ENCODE measurements at places on chromosomes 7 and 10.

DNA sequence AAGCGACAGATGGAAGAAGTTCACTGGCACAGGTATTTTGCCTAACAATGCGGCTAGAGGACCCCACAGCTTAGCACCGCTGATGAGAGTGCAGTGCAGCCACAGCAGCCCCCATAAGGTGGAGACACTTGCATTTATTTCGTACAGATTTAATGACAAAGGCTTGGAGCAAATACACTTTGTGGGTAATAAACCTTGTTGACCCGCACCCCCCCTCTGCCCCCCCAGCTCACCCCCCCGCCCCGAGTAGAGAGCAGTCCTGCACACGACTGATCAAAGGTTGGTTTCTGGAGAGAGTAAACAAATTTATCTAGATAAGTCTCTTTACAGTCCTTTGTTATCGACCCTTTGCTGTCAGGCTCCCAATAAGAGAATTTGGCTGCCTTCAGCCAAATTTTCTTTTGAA is 96.7 kb upstream of the LRGUK start:
- DNase-seq = no peak

GRCh38 chr7:19410106-19410505 is 264.9 kb upstream of the FERD3L start:
- no peak for DNase-seq

- DNase-seq = no peak
These were observed 104.6 kb downstream of the PPP1R9A start for GRCh38 chr7:95011995-95012394.

DNA sequence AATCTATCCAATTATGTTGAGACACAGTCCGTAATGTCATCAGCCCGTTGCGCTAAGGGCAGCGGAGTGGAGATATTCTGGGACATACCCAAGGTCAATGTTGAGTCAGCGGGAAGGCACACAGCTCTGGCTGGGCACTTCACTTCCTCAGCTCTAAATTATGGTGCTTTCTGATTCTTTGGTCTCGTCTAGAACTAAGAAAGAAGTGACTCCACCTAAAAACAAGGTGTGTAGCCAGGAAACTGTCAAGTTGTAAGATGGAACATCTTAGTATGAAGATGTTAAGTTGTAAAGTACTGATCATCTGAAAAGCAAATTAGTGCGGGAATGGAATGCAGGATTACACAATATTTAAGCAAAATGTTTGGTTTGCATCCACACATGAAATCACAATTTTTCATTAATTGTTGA is 43.1 kb downstream of the BAIAP2L1 start:
- no peak for DNase-seq

DNA sequence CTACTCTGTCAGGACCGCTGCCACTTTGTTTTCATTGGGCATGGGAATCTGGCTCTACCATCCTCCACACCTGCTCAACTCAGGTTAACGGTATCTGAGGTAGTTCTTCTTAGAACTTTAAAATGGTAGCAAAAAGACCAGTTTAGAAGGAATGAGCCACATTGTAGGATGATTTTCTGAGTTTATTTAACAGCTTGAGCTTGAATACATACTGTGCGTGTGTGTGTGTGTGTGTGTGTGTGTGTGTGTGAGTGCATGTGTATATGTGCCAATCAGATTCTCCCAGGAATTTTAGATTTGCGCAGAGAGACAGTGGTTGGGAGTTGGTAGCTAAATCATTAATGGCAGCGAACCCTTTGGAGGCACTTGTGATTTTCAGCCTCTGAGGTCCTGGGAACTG is 81.4 kb downstream of the SPAG6 start:
- DNase-seq = no peak

GRCh38 chr10:108755646-108756045 is 1167.7 kb downstream of the XPNPEP1 start:
- DNase-seq = no peak

DNA sequence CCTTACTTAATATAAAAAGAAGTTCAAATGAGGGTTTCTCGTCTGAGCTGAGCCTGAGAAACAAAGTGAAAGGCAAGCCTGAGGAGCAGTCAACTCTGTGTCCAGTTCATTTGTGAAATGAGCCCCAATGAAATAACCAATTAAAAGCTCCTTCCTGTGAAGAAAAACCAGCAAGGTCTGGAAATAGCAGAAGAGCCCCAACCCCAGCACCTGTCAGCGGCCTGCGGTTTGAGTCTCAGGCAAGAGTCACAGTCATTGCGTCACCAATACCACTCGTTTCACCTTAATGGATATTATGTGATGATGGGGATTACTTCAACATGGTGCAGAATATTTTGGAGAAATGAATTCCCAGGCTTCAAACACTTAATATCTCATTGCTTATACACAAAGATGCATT is 211.3 kb upstream of the DPP6 start:
- DNase-seq = no peak

DNA sequence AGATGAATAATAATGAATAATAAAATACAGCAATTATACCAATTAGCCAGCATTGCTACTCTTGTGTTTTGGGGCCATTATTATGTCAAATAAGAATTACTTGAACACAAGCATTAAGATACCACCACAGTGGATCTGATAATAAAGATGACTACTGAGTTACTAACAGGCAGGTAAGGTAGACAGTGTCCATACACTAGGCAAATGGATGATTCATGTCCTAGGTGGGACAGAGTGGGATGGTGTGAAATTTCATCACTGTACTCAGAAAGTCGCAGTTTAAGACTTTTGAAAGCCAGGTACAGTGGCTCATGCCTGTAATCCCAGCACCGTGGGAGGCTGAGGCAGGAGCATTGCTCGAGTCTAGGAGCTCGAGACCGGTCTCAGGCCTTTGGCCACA is 8.7 kb upstream of the UNC5B start:
- no peak for DNase-seq

DNA sequence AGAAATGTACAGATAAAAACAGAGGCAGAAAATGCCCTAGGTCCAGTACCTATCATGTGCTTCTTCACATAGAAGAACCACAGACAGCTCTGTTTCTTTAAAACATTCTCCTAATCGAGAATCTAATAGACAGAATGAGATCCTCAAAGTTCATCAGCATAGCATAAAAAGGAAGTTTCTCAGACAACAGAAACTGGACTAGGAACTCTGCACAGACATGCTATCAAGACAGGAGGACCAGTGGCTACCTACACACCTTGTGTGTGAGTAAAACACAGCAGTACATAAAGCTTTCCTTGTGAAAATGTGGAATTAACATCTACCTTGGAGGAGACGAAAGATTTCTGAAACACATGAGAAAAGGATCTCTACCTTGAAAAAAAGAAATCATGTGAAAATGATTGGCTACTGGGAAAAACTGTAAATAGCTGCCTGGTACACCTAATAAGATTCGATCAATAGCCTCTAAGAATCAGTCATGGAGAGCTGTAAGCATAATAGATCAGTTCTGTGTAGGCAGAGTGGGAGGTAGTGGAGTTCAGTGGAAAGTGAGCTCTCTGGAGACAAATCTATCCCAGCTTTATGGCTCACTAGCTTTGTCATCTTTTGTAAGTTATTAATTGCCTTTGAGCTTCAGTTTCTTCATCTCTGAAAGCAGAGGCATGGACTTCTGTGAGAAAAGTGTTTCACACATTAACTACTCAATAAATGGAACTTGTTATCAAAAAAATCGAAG is 26.7 kb downstream of the ELAPOR2 start:
- no peak for DNase-seq

- no peak for DNase-seq
These were observed 37.7 kb downstream of the COA1 start for GRCh38 chr7:43691611-43692010.

GRCh38 chr7:43586251-43586900 is 3.5 kb downstream of the STK17A start:
- DNase-seq = no peak

GRCh38 chr7:30930621-30931020 is 19.0 kb downstream of the AQP1 start:
- DNase-seq = no peak

DNA sequence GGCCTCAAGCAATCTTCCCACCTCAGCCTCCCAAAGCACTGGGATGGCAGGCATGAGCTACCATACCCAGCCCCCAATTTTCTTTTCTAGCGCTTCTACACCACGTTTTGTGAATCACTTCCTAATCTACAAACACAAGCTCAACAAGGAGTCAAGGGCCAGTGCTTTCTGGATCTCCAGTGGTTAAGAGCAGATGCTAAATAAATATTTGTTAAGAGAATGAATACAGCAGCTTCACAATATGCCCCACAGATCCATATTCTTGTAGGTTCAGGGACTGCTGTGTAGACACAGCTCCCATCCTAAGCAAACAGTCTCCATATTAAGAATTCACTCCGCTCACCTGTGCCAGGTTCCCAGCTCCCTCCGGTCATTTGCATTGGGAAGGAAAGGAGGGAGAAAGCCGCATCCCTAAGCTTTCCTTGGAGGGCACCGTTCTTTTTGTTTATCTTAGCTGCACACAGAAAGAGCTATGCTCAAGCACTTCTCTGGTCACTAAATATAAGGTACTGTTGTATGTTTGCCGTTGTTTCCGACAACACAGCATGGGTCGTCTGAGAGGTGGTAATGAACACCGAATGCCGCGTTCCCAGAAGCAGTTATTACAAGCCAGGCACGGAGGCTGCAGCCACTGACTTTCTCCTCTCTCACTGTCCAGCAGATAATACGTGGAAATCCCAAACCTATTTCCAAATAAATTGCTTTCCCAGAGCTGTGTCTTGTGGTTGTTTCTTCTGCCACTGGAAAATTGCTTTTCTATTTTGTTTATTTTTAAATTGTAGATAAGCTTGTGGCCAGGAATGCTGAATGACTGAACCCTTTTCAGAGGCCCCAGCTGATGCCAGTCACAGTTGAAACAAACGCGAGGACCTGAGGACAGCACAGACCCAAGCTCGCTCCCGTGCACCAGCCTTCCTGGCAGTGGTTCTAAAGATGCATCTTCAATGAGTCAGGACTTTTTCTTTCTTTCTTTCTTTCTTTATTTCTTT is 217.1 kb downstream of the PRPF18 start:
- DNase-seq = no peak

GRCh38 chr10:71921324-71922027 is 42.7 kb upstream of the CHST3 start:
- DNase-seq = no peak

DNA sequence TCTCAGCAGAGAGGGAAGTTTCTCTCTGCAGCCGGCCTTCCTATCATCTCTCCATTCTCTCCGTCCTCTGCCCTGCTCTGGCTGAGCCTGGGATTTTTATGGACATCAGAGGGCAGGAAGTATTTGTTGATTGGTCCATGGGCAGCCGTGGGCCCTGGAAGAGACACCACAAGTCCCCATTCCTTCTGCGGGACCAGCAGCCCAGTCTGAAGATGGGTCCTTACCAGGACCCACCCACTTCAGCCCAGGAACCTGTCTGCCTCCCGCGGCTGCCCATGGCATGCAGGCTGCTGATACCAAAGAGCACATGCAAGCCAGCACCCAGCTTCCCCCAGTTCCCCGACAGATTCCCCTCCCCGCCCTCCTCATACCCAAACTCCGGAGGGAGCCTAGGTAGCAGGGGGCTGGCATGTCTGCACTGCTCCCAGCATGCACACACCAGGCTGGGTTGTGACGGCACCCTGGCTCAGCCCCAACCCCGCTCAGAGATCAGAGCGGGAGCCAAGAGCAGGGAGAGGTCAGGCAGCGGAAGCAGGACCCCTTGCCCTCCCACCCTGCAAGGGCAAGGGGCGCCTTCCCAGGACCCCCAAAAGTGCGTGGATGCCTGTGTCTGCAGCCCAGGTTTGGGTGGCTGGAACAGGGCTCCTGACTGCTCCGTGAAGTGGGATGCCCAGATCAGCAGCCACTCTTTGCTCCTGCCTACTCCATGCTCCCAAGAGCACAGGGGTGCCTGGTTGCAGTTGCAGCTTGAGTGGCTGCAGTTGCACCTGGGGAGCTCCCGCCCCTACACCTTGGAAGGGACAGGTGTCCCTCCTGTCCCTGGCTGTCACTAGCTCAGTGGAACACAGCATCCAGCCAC is 538.6 kb upstream of the POT1 start:
- no peak for DNase-seq

DNA sequence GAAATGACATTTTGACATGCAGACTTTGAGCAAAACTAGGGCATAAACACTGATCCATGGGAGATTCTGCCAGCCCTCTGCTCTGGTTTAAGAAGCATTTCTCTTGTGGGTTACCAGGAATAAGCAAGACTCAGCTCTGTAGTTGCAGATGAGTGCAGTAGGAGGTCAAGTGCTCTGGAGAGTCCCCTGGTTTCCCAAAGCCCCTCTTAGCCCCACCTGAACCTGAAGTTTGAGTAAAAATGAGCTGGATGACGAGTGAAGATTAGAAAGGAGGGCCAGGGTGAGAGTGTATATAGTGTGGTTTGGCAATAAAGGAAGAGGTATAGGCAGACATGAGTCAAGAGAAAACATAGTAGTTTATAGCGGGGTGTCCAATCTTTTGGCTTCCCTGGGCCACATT is 220.3 kb downstream of the ARL4A start:
- no peak for DNase-seq

DNA sequence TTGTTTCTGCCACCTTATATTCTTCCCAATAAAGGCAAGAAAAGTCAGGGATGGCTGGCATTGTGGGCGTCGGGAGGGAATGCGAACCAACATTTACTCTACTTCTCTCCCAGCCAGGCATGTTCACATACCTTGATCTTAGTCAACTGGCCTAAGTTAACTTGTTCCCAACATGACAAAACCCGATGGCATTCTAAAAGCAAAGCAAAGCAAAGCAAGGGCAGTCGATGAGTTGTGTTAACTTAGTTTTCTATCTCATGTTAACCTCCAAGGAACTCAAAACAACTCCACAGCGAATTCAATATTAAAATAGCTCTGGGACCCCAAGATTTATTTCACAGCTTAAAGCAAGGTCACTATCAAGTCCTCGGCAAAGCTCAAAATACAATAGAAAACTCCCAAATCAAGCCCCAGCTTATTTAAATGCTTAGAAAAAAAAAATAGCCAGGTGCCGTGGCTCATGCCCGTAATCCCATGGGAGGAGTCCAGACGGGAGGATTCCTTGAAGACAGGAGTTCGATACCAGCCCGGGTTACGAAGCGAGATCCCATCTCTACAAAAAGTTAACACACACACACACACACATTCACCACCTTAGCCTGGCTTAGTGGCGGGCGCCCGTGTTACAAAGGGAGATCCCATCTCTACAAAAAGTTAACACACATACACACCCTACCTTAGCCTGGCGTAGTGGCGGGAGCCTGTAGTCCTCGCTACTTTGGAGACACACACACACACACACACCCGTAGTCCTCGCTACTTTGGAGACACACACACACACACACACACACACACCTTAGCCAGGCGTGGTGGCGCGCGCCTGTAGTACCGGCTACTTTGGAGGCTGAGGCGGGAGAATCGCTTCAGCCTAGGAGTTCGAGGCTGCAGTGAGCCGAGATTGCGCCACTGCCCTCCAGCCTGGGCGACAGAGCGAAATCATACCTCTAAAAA is 901 bp upstream of the CCNY start:
- DNase-seq = no peak
